NCI-H187 (cell line): ENCODE measurements at places on chromosomes 7 and 10.

GRCh38 chr10:42953684-42954674 is 122.9 kb upstream of the RET start:
- no peak for DNase-seq

DNA sequence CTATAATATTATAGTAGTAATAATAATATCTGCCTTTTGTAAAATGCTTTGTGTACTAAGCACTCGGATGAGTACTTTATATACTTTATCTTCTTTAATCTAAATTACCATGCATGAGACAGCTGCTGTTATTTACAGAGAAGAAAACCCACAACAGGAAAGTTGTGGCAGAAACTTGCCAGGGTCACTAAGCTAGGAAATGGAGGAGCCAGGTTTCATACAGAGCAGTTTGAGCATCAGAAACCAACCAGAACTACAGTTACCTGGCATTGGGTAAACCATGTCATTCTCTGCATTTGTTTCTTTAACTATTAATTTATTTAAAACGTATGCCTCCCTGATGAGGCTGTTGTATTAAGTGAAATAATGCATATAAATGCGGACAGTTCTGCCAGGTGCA is 129.9 kb downstream of the CSTF2T start:
- DNase-seq = no peak

DNA sequence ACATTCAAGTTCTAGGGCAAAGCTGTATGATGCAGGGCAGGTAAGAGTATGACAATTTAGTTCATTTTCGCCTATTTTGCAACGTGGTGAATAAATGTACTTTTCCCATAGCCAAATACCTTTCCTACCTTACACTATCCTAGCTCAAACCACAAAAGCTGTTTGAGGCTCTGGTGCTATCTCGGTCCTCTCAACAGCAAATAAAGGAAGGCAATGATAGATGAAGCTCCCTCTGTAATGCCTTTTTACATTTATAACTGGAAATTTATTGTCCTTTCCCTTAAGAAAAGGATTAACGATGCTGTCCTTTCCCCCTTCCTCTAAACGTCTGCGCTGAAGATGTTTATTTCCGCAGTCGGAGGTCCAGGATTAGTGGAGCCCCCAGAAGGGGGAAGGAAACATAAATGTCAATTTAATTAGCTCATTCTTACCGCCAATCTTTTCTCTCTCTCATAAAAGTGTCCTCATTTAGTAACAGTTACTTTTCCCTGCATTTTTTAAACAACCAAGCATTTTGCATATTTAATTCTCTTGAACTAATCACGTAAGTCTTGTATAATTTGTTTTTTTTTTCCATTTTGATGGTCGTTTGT is 114.6 kb downstream of the PIP4K2A start:
- DNase-seq = no peak

GRCh38 chr10:98676895-98677294 is 230.2 kb upstream of the HPS1 start:
- DNase-seq = no peak

GRCh38 chr7:68691261-68692216 is 906.7 kb upstream of the AUTS2 start:
- no peak for DNase-seq

GRCh38 chr7:1402791-1403637 is 56.3 kb downstream of the MICALL2 start:
- no peak for DNase-seq

DNA sequence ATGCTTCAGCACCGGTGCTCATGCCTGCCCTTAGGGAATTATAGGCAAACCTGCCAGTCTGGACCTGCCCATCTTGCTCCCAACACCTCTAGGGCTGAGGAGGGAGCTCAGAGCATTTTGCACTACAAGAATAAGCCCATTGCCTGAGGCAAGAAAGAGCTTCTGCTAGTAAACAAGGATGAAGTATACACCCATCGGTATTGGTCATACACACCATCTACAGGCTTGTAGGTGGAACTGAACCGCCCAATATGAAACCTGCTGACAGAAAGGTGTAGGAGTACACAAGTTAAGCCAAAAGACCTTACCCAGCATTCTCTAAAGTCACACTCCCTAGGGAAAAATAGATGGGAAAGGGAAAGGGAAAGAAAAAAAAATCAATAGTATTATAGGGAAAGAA is 957.0 kb upstream of the LRRTM3 start:
- DNase-seq = no peak

DNA sequence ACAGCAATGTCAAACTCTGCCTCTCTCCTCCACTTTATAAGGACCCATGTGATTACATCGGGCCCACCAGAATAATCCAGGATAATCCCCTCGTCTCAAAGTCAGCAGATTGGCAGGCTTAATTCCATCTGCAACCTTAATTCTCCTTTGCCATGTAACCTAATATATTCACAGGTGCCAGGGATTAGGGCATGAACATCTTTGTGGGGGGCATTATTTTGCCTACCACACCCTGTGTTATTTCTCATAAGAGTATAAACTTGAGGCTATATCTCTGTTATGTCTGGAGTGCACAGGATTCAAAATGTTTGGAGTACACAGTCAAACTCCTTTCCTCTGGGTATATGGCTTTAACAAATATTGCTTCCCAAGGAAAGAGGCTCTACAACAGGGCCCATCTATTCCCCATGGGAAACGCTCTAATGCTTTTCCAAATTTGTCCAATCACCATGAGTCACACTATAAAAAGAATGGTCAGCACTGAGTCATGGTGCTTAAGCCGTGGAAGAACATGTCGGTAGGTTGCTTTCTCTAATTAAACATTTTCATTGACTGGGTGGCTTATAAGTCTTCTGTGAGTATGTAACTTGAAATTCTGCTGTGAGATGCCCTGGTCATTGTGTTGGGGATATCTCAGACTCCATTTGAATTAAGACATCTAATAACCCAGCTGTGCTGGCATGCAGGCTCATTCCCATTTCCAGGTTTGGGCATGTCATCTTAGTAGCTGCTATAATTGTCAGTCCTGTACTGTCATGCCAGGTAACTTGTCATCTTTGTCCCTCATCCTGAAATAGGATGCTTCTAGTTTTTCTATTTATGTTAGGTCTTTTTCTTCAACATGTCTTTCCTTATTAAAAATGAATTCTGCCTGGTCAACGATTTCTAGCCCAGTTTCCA is 11.5 kb upstream of the AKR1B10 start:
- DNase-seq = no peak

DNA sequence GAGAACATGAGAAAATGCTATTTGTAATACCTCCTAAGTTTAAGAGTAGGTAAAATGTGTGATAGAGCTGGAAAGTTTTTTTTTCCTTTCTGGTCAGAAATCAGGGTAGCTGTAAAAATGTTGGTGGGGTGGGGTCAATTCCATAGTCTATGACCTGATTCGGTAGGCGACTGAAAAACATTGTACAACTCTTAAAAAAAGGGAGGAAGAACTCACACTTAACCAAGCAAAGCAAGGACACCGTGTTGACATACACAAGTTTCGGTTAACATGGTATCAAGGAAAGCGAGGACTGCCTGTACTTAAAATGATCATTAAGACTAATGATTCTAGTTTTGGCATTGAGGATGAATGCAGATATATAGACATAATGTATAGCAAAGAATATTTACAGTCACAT is 1.8 kb upstream of the ZEB1 start:
- DNase-seq = no peak

- DNase-seq = no peak
These were observed 106.0 kb downstream of the CUBN start for GRCh38 chr10:17023386-17024298.

GRCh38 chr10:18689498-18689897 is 30.3 kb downstream of the ARL5B start:
- DNase-seq = no peak

- DNase-seq = no peak
These were observed 70.3 kb upstream of the NMT2 start for GRCh38 chr10:15238555-15239335.

DNA sequence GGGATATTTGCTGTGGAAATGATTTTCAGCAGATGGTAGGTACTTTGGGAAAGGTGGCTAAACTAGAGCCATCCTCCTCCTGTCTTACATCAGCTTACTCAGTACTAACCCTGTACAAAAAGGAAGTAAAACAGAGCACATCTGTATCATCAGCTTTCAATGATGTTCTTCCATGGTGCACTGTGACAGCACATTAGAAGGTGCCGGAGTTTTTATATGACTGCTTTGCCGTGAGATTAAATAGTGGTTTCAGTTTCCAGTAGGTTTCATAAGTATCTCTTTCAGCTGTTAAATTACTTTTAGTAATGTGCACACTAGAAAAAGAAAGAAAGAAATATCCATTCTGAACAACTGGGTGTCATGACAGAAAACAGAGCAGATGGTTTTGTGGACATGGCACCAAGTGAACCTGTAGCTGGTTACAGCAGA is 86.5 kb downstream of the ARID5B start:
- no peak for DNase-seq
